ENCODE measurements at places on chromosomes 5 and 9. TPM values are rescaled to one million over a fixed set of nuclear protein-coding genes. Genes with fewer than 3 reads are reported as not detected.

The THBS4 gene
- polyA plus RNA-seq = 14.0 TPM

The RNF183 gene
- 0.42 TPM for polyA plus RNA-seq

The PAEP gene
- not detected for polyA plus RNA-seq

The LSM11 gene
- 1.2 TPM for polyA plus RNA-seq

The ADAMTS13 gene
- polyA plus RNA-seq = 4.4 TPM

The VCAN gene
- polyA plus RNA-seq = 133 TPM

The MYMK gene
- polyA plus RNA-seq = not detected

The HAVCR2 gene
- polyA plus RNA-seq = 0.07 TPM

The PCDHGB4 gene
- 3.0 TPM for polyA plus RNA-seq

The SHC3 gene
- 1.1 TPM for polyA plus RNA-seq

The DAPK1 gene
- 32.2 TPM for polyA plus RNA-seq

The NR2F1-AS1 gene
- 9.2 TPM for polyA plus RNA-seq

The C9 gene
- not detected for polyA plus RNA-seq

The SLC6A7 gene
- not detected for polyA plus RNA-seq

The GOLPH3 gene
- polyA plus RNA-seq = 61.7 TPM

The IFNA7 gene
- not detected for polyA plus RNA-seq

The C5orf46 gene
- 0.42 TPM for polyA plus RNA-seq

The APC gene
- 42.4 TPM for polyA plus RNA-seq

The AQP7 gene
- polyA plus RNA-seq = not detected

The DMGDH gene
- 0.63 TPM for polyA plus RNA-seq

The ZNF883 gene
- 25.1 TPM for polyA plus RNA-seq

Data from GM23338 (cell line).